Muscle of back (tissue), 13 donors: ENCODE measurements at places on chromosomes 13 and 19.

GRCh38 chr19:2798733-2799132, 13.4 kb downstream of the THOP1 start:
- no peak for DNase-seq

DNA sequence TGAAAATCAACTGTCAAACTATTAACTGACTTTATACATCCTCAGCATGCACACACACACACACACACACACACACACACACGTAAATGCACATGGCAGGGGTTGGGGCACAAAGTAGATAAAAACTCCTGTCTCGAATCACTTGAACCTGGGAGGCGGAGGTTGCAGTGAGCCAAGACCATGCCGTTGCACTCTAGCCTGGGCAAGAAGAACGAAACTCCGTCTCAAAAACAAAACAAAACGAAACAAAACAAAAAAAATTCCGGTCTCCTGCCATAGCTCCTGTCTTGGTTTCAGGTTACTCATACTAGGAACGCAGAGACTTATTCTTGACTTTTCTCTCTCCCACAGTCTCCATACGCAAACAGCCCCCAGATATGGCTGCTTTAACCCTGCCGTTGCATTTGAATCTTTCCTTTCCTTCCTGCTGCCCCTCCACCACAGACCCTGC, 148.9 kb downstream of the SHISA2 start:
- no peak for DNase-seq

DNA sequence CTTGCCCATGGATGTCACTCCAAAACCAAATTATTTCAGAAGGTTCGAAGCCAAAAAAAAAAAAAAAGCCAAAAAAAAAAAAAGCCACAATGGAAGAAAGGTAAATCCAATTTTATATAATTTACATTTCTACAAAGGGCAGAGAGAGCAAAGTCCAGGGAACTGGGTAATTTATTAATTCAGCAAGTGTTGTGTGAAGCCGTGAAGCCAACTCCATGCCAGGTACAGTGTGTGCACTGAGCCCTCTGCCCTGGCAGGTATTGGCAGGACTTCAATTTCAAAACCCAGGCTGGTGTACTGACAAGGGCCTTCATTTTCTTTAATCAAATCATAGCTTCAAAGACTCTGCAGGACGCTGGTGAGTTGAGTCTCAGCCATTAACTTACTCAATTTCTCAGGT, 5.5 kb upstream of the RFPL4A start:
- DNase-seq, result no peak

DNA sequence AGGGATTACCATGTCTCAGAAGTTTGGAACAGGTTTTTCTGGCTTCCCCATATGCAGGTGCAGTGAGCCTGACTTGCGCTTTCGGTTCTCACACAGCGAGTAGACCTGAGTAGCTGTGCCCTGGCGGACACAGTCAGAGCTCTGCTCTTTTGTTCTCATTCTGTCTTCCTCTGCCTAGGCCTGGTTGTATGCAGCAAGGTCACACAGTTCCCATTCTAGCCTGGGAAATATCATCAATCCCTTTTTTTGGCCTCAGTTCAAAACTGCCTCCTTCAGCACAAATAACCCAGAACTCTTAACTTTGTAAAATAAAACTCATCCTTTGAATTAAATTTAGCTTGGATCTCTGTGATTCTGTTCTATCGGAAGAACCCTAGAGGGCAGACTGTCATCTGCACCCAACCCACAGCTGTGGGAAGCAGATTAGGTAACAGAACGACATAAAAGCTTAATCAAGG, 10.2 kb downstream of the OXGR1 start:
- peak; percentile 32 for DNase-seq

DNA sequence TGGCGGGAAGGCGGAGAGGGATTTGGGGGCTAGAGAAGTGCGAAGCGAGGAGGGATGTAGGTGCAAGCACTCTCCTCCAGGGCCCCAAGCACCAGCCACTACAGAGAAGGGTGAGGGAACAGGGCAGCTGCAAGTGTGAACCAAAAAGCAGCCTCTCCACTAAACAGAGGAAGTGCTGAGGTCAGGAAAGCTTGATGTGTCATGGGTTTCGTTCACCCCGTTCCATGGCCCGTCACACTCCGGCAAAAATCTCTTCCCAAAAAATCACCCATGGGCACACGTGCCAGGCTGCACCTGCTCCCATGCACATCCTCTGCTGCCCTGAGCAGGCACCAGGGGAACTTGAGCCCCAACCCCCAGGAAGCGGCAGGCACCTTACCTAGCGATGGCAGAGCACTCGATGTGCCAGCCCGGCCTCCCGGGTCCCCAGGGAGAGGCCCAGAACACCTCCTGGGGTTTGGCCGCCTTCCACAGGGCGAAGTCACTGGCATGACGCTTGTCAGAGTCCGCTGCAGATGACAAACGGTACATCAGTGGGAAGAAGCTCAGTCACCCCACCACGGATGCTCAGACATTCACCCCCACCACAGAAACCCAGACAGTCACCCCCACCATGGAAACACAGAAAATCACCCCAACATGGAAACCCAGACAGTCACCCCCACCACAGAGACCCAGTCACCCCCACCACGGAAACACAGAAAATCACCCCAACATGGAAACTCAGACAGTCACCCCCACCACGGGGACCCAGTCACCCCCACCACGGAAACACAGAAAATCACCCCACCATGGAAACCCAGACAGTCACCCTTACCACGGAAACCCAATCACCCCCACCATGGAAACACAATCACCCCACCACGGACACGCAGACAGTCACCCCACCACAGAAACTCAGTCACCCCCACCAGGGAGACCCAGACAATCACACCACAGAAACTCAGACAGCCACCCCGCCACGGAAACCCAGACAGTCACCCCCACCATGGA, 29.0 kb downstream of the CARS2 start:
- DNase-seq, result no peak

GRCh38 chr19:51364200-51365106, 1.7 kb downstream of the ETFB start:
- DNase-seq, result no peak

DNA sequence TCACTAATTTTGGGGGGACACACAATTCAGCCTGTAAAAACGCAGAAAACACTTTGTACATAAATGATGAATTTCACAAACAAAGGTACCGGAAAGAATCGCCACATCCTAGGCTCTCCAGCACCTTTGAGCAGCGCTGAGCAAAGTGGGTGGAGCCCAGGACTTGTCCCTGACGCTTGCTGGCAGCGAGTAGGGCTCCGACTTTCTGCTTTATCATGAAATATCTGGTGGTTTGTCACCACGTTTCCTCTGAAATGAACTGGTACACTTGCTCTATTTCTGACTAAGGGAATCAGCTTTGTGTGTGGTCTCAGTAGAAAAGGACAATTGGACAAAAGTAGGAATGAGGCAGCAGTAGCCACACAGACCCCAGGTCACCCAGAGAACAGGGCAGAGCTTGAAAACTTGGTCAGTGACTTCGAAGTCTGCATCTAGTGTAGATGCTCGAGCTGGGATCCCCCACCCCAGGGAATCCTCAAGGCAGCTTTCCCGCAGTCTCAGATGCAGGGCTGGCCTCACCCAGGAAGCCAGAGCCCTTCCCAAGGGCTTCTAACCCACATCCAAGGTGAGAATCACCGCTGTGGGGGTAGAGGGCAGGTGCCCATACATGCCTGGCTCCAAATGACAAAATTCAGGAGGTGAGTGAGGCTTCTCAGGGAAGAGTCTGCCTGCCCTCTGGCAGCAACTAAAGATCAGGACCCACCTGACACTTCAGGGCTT, 85.3 kb upstream of the SOX1 start:
- no peak for DNase-seq

DNA sequence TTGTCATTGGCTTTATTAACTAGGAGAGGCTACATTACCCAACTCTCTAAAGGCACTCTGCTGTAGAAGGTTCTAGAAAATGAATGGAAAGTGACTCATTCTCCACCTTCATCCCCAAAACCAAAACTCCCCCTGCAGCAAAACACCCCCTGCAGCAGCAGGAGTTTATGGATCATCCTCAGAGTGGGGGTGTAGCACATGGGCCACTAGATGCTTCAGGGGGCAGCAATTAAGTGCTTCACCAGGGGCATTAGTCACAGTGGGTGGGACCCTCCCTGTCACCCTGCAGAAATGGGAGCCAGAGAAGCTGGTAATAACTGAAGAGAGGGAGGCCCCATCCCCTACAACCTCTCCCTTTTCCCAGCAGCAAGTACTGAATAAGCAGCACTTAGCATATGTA, 64.5 kb upstream of the MED4 start:
- DNase-seq, result no peak

DNA sequence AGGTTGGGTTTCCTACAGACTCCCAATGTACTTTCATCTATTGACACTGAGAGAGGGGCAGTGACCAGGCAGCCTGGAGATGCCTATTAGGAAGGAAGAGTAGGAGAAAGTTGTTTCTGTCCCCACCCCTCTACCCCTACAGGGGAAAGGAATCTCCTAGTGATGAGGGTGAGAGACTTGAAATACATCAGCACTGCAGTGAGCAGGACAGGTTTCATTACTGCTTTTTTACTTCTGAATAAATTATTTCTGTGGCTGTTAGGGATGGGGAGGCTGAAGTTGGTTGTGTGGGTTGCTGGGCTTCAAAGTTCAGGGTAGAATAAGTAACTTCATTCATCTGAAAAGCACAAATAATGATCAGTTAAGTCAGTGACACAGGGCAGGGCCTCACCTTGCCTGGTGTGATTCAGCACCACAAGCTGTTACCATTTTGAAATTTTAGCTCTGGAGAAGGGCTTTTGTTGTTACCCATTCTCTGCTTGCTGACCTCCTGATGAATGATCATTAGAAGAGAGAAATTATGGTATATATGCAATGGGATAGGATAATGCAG, 19.3 kb downstream of the CEACAM1 start:
- DNase-seq, result no peak

DNA sequence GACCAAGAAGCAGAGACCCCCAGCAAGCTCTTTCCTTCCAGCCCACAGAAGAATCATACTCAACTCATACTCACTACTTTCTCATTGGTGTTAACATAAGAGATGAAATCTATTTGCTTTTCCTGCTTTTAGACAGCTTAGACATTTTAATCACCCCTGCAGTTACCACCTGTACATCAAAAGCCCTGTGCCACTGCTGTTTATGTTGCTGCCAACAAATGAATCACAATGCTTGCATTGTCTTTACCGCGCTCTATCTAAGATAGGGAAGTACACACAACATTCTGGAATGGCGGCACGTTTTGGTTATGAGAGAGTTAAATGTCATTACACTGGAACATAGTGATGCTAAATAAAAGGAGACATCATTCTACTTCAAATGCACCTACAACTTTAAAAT, 95.1 kb downstream of the ABCC4 start:
- no peak for DNase-seq

- DNase-seq, result peak; percentile 33
Observed at GRCh38 chr19:51142119-51142518, at the start of gene SIGLEC7. SIGLEC7 (plus strand) TSS chr19:51142301; CDS start chr19:51142370, 69 bp downstream.
